Right lobe of liver (tissue), 6 donors: ENCODE measurements at places on chromosomes 2 and 18.
A peak's percentile ranks its signal among the peaks of the same experiment; 100 is the strongest.

DNA sequence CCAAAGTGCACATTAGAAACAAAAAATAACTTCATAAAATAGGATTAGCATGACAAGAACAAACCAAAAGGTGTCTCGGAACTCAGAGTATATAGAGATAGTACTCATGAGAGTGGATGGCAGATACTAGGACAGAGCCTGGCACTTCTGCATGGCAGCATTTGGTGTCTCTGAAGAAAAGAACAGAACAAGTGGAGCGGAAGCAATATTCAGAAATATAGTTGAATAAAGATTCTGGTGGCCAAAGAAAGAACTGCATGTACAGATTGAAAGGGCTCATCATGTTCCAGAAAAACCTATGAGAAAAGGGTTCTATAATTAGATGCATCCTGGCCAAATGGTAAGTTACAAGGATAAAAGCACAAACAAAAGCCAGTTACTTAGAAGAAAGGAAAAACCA, 90.9 kb downstream of the CCDC138 start:
- no peak for DNase-seq

DNA sequence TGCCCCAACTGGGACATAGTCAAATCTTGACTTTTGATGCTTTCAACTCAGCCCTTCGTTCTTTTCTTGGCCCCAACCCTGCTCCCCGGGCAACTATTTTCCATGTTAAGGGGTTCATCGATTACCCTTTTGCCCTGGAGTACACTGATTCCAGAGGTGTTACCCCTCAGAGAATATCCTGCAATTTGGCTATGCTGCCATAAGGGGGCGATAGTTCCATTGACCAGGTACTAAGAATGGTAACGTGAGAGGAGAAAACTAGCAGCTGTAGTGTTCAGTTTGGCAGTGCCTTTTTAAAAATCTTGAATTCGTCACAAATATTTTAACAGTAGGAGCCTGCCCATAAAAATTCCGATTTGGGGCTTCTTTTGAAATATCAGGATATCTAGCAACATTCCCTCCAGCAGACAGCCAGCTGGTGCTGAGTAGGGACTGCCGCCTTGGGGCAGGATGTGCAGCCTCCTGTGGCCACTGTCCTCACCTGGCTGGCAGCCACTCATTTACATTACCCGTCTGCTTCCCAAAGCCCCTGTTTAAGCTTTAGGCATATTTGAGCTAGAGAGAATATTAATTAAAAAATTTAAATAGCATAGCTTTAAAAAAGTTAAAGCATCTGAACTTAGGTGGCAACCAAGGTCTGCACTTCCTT, 146.3 kb upstream of the SKOR2 start:
- DNase-seq: no peak

- no peak for DNase-seq
These were observed 215.5 kb downstream of the RNF144A start for GRCh38 chr2:7132753-7133152.

- no peak for DNase-seq
These were observed 83.2 kb downstream of the TANC1 start for GRCh38 chr2:159051661-159052060.

GRCh38 chr2:218291318-218292047, 820 bp downstream of the TMBIM1 start:
- DNase-seq: no peak

GRCh38 chr2:100757621-100758394, 62.1 kb upstream of the NPAS2 start:
- no peak for DNase-seq

DNA sequence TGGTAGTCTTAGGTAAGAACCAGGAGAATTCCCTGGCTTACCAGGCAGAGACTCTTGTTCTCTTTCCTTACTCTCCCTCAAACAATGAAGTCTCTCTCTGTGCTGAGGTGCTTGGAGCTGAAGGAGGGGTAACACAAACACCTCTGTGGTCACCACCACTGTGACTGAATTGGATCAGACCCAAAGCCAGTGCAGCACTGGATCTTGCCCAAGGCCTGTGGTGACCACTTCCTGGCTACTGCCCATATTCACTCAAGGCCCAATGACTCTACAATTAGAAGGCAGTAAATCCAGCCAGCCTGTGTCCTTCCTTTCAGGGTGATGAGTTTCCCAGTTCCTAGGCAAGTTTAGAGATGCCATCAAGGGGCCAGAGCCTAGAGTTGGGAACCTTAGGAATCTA, 706.8 kb downstream of the SLC4A3 start:
- no peak for DNase-seq

DNA sequence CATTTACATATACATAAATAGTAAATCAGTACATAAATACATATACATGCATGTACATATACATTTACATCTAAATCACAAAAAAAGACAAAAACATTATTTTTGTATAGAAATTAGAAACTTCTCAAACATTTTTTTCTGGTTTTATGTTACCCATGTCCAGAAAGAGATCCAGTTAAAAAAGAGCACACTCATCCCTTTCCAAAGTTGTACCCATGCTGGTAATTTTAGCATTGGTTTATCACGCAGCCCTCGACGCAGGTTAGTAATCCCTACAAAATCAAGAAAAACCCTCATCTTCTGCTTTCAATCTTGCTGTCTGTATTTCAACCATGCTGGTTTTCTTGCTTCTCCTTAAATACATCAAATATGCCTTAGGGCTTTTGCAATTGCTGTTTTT, 10.5 kb downstream of the SCN9A start:
- DNase-seq: no peak

DNA sequence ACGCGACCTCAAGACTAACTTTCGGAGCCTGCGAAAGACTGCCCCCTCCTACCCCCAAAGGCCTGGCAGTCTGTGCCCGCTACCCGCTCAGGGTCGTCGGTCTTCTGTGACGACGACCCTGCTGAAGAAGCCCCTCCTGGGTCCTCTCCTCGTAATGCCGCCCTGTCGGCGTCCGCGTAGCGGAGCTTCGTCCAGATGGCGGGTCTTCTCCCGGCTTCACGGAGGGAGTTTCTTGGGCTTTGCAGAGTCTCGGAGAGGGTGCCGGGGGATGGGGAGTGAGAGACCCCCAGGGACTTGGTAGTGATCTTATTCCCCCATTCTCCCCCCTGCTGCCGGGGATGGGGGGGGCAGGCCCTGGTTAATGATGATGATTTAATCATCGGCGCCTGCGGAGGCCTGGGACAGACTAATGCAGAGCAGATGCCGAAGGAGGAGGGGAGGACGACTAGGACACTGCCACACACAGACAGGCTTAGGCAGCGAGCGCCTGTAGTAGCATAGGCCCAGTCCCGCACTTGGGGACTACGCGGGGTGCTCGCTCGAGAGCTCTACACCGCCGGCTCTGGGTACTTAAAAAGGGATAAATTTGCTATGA, 528 bp upstream of the PCGF1 start:
- DNase-seq: peak; percentile 42

GRCh38 chr2:146123714-146124113, 1603.8 kb upstream of the ZEB2 start:
- DNase-seq: no peak

- DNase-seq: no peak
These were observed 47.9 kb downstream of the SH3RF3 start for GRCh38 chr2:109176928-109177327.

DNA sequence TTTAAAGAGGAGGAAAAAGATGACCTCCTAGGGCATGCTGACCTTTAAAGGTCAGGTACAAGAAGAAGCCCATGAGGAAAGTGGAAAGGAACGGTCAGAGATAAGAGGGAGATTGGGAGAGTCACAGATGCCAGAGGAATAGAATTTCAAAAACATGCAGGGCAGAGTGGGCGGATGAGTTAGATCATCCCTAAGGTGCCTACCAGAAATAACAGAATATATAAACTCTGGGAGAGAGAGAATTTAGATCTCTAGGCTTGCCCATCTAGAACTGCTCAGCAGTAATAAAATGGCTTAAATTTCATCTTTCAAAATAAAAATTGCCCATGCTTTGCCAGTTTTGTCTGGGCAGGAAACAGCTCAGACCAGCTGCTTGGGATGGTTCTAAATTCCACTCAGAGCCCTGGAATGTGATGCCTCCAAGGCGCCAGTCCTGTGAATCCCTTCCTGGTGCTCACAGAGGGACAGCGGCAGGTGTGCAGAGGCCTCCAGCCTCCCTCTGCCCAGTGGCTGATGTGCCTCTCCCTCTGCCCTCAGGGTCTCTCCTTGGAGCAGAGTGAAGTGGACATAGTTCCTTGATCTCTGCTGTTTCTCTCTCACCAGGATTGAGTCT, 130.9 kb downstream of the ANTXR1 start:
- DNase-seq: no peak

GRCh38 chr2:59232394-59233165, 991.5 kb upstream of the FANCL start:
- no peak for DNase-seq

GRCh38 chr2:240386326-240386725, 49.1 kb upstream of the GPC1 start:
- DNase-seq: no peak

GRCh38 chr18:62716619-62717168, 1.4 kb downstream of the PHLPP1 start:
- DNase-seq: peak; percentile 77

DNA sequence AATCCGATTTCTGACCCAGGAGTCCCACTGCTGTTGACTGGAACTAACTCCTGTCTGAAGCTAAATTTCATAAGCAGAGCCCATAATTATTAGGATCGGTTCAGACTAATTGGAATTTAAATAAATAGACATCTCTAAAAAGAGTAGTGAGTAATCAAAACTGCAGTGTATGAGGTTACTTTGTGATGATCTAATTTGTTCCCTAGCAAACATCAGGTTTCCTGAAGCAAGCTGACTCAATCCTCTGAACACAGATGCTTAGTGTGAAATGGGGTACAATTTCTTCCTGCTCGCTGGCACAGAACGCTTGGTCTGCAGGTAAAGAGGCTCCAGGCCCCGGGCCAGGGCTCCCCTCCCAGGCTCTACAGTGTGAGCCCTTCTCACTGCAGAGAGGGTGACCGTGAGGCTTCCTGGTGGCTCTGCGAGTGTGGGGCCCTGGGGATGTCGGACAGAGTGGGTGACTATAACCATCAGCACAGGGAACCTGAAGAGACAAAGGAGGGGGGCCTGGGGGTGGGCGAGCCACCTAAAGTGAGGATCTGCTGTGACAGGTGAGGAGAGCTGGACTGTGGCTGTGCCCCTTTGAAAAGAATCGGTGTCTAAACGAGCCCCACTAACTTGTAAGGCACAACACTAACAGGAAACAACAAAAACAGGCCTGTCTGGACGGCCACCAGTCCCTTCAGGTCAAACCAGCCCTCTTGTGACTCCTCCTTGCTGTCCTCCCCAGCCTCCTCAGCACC, 20.2 kb downstream of the CHST10 start:
- DNase-seq: no peak

DNA sequence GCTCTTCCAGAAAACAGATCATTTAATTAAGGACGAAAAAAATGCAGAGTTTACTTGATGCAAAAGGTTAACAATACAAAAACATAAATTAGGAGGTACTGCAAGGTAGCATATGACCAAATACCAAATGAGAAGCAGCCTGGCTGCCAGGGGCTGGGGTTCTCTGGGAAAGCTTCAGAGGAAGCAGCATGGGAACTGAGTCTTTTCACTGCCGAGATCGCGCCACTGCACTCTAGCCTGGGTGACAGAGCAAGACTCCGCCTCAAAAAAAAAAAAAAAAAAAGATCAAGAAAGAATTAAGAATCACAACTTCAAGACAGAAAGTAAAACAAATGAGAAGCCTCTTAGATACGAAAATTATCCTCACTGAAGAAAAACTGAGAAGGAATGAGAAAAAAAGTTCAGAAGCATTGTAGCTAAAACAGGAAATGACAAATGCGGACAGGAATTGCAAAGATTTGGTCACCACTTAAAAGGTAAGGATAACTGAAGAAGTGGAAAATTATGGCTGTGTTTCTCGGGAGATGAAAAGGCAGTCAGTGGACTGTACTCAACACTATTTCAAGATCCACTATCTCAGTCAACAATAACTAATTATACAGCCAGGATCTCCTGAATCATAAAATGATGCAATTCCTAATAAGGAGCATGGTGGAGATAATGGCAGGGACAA, 4.3 kb downstream of the SEPTIN10 start:
- no peak for DNase-seq

DNA sequence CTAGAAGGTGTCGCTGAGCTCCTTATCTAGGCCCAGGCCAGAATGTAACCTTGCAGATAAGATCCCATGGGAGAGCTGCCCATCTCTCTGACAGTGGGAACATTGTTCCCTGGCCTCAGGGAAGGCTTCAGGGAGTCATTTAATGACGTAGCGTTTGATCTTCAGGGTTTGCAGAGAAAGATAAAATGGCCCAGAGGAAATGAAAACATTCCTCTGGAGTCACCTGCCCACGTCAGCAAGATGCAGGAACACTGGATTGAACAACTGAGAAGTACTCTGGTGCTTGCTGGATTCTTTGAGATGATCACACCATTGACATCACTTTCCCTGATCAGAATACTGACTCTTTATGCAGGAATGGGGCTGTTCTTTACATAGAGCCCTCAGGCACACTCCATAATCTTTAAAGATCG, 51.6 kb downstream of the MAPK4 start:
- no peak for DNase-seq

GRCh38 chr2:96470636-96471035, 34.5 kb downstream of the NEURL3 start:
- DNase-seq: peak; percentile 76
